Stimulated activated CD4-positive, alpha-beta T cell treated with anti-CD3 and anti-CD28 coated beads, TNF-alpha, amount 100 ng/mL, for 1 hour (primary cell): ENCODE measurements at places on chromosomes 13 and 19.

DNA sequence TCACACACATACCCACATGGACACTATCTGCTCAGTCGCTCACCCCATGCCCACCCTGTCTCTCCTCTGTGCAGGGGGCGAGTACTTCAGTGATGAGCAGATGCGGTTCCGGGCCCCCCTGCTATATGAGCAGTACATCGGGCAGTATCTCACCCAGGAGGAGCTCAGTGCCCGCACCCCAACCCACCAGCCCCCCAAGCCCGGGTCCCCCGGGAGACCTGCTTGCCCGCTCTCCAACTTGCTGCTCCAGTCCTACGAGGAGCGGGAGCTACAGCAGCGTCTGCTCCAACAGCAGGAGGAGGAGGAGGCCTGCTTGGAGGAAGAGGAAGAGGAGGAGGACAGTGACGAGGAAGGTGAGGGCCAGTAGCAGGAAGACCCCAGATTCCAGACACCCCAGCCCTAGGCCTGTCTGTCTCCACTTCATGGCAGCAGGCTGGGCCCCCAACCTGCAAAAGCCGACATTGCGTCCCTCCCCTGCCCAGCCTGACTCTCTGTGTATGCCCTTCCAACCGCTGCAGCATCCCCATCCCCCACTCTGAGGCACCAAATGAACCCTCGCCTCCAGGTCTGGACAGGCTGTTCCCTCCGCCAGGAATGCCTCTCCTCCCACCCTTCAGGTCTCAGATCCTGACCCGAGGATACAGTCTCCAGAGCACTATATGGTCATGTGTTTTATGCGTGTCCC is 9.7 kb downstream of the CCDC97 start:
- DNase-seq, result no peak

- DNase-seq, result peak; percentile 7
Observed at GRCh38 chr19:52941941-52942385, 18.7 kb upstream of the ZNF888 start.

GRCh38 chr13:114328034-114328433 is 13.7 kb downstream of the CHAMP1 start:
- no peak for DNase-seq

GRCh38 chr13:79289571-79289970 is 116.5 kb downstream of the RBM26 start:
- DNase-seq, result no peak

DNA sequence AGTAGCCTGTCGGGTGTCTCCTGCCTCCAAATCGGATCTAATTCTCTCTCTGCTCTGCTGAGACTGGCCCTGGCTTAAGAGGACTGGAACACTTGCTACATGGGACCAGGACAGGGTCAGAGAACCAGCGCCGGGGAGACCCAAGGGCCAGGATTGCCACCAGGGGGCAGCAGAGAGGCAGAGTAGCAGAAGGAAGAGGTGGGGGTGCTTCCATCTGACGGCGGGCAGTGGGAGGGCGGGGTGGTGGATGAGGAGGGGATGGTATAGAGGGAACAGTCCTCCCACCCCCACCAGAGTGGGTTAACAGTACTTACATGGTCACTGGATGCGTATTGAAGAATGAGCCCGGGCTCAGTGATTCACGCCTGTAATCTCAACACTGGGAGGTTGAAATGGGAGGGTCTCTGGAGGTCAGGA is 11.9 kb downstream of the SELENOW start:
- peak; percentile 49 for DNase-seq

DNA sequence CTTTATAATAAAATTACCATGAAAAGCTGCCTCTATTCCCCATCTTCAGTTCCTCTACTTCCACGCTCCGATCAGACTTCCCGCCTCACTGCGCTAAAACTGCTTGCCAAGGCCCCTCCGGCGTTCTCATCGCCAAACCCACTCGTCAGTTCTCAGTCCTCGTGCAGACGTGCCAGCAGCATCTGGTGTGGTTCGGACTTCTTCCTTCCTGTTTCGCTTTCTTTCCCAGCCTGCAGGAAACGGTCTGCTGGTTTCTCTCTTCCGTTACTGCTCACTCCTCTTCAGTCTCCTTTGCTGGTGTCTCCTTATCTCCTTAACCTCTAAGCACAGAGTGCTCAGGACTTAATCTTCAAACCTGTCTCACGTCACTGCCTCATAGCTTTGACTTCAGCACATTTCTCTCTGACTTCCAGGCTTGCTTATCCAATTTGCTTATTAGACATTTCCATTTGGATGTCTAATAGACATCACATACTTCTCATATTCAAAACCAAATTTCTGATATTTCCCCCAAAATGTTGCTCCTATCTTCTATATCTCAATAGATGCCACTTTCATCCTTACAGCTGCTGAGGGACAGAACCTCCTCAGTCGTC is 40.3 kb downstream of the RCBTB2 start:
- DNase-seq, result no peak

- no peak for DNase-seq
Observed at GRCh38 chr13:27605610-27606200, 14.6 kb downstream of the LNX2 start.

GRCh38 chr19:27796073-27796472 is 1416.9 kb downstream of the UQCRFS1 start:
- DNase-seq, result no peak

DNA sequence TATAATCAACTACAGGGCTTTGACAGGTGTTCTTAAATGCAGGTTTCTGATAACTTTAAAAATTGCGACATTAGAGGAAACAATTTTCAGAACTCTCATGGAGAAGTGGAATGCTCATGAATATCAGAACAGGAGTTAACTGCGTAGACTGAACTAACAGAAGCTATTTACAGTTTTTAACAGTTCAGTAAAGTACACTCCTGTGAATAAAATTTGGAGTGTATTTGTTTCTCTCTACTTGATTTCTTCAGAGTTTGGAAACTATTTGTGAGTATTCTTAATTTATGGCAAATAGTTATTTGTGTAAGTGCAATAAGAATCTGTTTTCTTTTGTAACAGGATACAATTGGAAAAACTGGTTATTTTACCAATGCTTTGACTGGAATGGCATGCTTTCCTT is 114.4 kb downstream of the TNFRSF19 start:
- DNase-seq, result no peak

DNA sequence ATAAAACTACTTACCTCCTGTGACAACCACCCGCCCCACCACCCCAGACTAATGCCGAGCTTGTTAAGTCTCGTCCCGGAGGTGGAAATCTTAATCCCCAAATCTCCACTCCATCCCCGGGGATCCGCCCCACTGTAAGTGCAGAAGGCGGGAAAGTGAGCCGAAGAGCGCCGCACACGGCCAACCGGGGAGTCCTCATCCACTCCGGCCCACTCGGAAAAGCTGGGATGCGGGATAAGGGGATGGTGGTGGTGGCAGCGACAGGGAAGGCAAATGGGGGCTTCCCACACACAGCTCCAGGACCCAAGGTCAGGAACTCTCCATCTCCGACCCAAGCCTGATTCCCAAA is 621 bp downstream of the FBL start:
- DNase-seq, result no peak
